ENCODE measurements at places on chromosomes 5 and 9.

DNA sequence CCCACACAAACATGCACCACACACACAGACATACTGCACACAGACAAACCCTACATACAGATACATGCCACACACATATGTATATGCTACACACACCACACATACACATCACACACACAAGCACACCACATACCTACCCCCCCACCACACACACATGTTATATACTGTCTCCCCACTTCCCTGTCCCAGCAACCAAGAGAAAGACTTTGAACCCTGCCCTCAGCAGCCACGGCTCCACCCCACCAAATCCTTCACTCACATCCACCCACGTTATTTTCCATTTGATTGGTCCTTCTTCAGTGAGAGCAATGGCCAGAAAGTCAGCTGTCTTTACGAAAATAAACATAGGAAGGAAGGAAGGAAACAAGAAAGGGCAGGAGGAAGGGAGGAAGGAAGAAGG is 479.8 kb downstream of the DIRAS2 start:
- no peak for DNase-seq

- DNase-seq: no peak
Observed at GRCh38 chr9:135879237-135879601, 28.1 kb downstream of the CAMSAP1 start.

- DNase-seq: no peak
Observed at GRCh38 chr5:157431544-157432200, 28.3 kb upstream of the NIPAL4 start.

DNA sequence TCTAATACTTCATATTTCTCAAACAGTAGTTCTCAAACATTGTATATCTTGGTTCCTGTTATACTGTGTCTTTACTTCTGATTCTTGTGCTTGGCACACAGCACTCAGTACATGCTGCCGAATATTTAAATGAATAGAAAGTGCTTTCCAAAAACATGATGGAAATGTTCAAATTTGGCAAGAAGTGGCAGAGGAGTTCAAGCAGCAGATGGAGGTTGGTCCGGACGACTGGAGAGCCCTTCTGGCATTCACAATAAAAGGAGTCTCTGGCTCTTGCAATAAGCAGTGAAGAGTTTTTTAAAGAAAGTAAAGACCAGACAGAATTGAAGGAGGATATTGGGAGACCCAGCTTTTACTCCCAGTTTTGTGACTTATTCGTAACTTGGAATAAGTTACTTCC is 36.3 kb downstream of the TSTD2 start:
- no peak for DNase-seq

DNA sequence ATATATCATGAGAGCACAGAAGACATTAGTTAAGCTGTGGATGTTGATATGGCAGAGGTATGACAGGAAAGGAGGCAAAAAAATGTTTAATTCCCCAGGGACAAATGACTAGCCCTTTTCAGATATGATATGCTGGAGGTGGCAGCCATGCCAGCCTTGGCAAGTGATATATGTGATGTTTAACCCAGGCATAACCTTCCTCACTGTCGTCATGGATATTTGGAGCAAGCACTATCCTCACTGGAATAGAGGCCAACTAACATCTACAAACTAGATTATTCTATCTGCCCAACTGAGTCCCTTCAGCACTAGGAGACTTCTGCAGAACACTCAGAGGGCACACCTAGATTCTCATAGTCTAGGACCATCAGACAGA is 27.3 kb upstream of the SLC46A2 start:
- DNase-seq: no peak

GRCh38 chr9:83536332-83536731 is 1.9 kb downstream of the FRMD3 start:
- no peak for DNase-seq

DNA sequence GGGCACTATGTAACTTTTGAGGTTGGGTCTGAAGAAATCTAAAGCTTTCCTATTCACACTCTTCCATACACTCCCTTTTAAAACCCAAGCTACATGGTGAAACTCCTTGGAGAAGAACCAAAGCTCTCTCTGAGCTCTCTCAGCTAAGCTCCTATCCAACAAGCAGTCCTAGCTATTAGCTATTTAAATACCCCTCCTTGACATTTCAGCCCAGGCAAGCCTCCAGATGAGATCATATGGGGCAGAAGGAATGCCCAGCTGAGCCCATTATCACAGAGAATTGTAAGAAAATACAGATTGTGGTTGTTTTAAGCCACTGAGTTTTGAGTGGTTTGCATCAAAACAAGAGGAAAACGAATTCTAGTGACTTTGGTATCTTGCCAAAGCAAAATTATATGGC is 15.2 kb downstream of the HSPB3 start:
- no peak for DNase-seq

DNA sequence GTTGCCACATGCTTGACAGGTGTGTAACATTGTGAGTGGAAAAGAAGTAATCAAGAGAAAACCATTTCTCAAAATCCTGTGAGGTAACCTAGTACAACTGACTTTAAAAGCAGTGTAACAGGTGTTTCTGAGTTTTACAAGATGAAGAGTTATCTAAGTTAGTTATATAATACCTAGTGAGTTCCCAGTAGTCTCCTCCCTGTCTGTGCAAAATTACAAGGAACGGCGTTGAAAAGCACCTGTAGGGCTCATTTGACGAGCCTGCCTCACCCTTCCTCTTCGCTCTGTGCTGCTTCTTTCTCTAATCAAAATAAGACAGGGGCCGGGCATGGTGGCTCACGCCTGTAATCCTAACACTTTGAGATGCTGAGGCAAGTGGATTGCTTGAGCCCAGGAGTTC is 132.9 kb upstream of the SLC30A5 start:
- no peak for DNase-seq

DNA sequence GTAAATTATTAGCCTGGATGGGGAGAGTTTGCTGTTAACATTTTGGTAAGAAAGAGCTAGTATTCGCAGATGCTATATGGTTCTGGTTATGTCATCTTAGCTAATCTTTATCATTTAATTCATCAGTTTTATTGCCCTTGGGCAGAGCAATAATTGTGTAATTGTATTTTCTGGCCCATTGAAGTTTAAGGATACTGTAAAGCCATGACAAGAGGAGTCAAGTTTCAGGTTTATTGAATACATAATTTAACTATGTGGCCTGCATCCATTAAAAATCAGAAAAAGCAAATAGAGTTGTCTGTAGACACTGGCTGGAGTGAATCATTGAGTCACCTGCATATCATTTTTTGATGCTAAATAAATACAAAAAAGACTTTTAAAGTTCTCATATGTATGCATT is 255.8 kb downstream of the PRELID2 start:
- DNase-seq: no peak

DNA sequence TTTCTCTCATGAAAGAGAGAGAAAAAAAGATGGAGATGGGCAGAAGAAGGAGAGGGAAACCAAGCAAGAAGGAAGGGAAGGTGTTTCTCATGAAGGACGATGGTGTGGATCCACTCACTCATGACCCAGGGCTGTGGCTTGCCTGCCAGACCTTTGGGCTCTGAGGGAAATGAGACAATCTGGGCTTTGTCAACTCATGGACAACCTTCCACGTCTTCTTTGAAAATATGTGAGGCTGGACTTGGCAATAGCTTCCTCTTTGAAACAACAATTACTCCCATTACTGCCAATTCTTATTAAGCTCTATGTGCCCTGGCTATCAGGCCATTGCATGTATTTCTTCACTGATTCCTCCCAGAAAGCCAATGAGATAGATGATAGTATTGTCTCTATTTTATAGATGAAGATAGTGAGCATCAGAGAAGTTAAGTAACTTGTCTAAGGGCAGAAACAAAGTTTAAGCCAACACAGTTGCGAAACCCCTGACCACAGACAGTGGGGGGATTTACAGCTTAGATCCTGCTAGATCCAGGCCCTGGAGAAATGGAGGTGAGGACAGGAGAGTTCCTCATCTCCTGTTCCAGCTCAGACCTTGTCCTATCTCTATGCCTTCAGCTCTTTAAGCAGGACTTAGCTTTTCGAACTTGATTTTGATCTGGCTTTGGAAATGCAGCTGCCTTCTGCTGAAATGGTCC is 132.4 kb downstream of the GCNT1 start:
- no peak for DNase-seq

GRCh38 chr9:92707530-92707929 is 37.6 kb upstream of the IPPK start:
- no peak for DNase-seq

- DNase-seq: no peak
Observed at GRCh38 chr5:2852446-2852845, 101.0 kb upstream of the IRX2 start.

- no peak for DNase-seq
Observed at GRCh38 chr9:17137566-17137965, 2.7 kb downstream of the CNTLN start.

DNA sequence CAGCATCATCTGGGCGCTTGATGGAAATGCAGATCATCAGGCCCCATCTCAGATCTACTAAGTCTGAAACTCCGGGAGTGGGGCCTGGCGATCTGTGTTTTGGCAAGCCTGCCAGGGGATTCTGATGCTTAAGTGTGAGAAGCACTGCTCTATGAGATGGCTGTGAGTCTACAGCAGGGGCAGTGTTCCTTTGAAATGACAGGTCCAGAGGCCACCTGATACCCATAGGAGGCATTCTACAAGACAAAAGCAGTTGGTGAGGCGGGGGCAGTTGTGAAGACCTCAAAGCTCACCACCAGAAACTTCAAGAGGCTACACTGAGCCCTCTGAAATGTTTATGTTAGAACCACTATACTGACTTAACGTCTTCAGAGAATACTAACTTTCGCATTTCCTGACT is 86.9 kb upstream of the SPATA31D4 start:
- no peak for DNase-seq

DNA sequence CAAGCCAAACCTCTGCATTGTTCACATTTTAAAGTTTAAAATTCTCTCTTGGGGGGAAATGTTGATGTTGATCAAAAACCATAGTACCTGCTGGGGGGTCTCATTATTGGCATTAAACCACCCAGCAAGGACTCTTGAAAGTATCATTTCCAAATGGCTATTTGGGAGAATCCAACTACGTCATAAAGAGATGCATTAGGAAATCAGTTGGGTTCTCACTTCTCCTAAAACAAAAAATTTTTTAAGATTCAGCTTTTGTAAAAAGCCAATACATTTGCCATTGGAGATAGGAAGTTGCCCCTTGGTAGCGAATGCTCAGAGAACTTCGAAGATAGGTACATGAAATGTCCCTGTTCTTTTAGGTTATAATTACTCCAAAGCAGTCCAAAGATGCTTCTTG is 96.4 kb downstream of the GNAQ start:
- no peak for DNase-seq

GRCh38 chr5:154355129-154355611 is 90.6 kb upstream of the SAP30L start:
- DNase-seq: no peak

- no peak for DNase-seq
Observed at GRCh38 chr5:145176041-145176440, 659.1 kb downstream of the PRELID2 start.

- no peak for DNase-seq
Observed at GRCh38 chr9:34550016-34550680, 27.4 kb upstream of the ENHO start.

Data from activated CD8-positive, alpha-beta memory T cell treated with anti-CD3 and anti-CD28 coated beads for 24 hours (primary cell).